ENCODE measurements at places on chromosomes 7 and 10.

GRCh38 chr10:90746829-90747228 lies 111.0 kb downstream of the HTR7 start:
- DNase-seq = no peak

GRCh38 chr10:122234416-122234815 lies 36.7 kb upstream of the BTBD16 start:
- no peak for DNase-seq

DNA sequence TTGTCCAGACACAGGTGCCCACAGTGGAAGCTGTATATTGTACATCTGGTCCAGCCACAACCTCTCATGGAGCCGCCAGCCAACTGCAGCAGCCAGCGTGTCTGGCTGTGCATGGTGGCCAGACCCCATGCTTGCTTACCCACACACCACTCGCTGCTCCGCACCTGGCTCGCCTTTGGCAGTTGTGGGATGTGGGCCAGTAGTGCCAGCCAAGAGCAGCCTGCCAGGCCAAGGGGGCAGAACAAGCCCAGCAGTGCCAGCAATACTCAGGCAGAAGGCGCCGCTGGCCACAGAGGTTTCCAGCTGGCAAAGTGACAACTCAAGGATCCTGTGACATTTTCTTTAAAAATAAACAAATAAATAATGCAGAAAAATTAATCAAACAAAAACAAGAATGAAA lies 11.7 kb upstream of the TMEM243 start:
- DNase-seq = no peak

DNA sequence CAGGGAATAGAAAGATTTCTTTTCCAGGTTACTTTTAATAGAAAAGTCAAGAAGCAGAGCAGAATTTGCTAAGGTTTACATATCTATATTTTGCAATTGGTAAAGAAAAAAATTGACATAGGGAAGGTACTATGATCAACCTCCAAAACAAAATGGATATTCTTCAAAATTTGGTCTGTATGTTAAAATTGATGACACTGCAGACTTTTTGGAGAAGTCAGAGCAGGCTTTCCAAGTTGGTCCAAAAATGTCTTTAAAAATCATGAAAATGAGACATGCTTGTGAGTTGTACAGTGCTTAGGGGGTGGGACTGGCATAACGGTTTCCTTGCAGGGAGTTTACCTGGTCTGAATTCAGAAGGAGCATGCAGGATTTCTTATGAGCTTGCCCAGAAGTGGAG lies 77.0 kb downstream of the TFPI2 start:
- DNase-seq = no peak

DNA sequence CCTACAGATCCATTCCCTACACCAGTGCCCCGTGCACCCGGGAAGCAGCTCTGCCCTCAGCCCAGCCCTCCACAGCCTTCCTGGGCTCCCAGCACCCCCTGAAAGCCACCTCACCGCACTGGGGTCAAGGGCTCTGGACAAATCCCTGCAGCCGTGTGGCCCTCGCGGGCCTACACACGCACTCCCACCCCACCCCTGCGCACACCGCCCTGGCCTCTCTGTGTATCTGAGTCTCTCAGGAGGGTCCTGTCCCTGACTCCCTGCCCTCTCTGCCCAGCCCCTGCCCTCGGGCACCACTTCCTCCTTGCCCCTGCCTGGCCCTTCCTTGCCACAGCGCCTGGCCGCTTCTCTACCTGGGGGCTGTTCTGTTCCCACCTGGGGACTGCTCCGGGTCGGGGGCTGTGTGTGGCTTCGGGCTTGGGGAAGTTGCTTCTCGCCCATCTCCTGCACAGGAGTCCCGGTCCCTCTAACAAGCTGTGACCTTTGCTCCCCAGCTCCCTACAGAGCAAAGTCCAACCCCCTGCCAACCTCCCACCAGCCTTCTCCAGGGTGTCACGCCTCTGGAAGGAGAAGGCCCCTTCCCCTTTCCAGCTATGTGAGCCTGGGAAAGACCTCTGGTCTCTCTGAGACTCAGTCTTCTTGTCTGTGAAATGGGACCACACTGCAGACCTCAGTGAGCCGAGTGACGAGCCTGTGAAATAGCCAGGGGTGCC lies 1.5 kb downstream of the TMEM184A start:
- no peak for DNase-seq
